Skeletal muscle cell (primary cell): ENCODE measurements at places on chromosomes 11 and 22.

GRCh38 chr22:28424427-28425080 is 255.1 kb downstream of the TTC28 start:
- no peak for DNase-seq

- DNase-seq = no peak
Measured at GRCh38 chr11:62602141-62603071, 741 bp upstream of the MTA2 start.

- DNase-seq = no peak
Measured at GRCh38 chr22:31621507-31622124, 40.4 kb downstream of the PISD start.

DNA sequence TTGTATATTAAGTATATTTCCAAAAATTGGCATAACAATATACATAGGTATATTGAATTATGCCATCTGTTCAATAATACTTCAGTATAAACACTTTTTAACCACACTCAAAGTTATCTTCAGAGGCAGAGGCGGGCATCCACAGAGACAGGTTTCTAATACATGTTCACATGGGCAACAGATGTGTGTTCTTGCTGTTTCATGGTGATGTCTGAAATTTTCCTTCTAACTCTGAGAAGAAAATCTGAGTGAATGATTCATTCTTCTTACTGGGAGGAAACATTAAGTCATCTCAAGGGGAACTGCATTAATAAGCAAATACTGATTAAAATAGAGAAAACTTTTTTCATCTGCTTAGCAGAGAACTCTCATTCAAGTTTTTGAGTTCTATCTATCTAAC is 1074.5 kb downstream of the LRRC4C start:
- DNase-seq = peak; percentile 39

GRCh38 chr11:5593146-5593545 is 3.3 kb upstream of the TRIM6 start:
- DNase-seq = no peak

DNA sequence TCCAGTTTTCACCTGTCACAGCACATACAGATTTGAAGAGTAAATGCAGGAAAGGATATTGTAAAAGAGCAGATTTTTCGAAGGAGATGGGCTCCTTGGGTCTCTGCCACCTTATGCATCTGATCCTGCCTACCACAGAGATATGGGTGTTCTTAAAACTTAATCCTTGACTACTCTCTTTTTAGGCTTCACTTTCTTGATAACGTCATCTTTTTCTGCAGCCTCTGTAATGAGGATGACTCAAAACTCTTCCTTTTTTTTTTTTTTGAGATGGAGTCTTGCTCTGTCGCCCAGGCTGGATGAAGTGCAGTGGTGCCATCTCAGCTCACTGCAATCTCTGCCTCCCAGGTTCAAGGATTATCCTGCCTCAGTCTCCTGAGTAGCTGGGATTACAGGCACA is 7.8 kb downstream of the PRR14L start:
- no peak for DNase-seq

DNA sequence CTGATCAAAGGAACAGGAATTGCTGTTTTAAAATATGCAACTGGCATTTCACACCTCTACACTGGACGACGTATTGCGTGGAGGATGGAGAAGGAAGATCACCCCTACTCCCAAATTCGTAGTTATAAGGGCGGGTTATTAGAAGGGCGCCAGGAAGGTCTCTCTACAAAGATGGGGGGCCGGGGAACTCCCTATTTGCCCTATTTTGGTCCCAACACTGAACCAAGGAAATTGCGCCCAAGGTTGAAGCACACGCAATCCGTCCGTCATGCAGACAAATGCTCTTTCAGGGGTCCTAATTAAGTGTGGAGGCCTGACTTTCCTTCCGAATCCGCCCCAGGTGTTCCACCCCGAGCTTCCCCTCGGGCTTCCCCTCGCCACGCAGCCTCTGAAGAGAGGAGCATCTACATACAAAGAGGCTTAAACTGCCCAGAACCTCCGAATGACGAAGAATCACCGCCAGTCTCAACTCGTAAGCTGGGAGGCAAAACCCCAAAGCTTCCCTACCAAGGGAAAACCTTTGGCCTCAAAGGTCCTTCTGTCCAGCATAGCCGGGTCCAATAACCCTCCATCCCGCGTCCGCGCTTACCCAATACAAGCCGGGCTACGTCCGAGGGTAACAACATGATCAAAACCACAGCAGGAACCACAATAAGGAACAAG is 396 bp downstream of the NPAT start:
- DNase-seq = no peak

DNA sequence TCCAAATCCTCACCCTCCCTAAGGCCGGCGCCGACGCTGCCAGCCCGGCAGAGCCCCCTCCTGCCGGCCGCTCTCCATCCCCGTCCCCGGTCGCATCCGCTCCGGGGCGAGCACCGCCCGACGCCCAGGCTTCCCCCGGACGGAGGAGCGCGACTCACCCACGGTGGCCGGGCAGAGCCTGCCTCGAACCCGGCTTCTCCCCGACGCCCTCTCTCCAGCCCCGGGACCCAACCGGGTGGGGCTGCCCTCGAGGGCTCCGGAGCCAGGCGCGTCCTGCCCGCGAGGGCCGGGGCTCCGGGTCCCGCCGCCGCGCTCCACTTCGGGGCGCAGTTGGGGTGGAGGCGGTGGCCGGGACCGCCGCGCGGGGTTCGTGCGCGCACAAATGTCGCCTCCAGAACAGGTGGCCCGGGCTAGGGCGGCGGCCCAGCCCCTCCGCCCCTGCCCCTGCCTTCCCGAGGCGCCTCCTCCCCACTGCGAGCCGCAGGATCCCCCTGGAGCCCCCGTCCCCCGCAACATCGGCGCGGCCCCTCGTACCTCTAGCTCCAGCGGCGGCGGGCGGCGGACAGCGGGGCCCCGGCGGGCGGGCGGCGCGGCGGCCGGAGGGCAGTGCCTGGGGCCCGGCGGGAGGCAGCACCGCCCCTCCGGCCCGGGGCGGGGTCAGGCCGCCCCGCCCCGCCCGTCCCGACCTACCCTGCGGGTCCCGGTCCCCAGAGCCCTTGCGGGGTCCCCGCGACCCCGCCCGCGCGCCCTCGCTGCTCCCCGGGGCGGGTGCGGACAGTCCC is at the start of gene A4GALT:
TSS of gene A4GALT (minus strand) at position 608 of the 782 bp plus-strand sequence. CDS start 26,919 bp downstream, outside the sequence.
- no peak for DNase-seq

DNA sequence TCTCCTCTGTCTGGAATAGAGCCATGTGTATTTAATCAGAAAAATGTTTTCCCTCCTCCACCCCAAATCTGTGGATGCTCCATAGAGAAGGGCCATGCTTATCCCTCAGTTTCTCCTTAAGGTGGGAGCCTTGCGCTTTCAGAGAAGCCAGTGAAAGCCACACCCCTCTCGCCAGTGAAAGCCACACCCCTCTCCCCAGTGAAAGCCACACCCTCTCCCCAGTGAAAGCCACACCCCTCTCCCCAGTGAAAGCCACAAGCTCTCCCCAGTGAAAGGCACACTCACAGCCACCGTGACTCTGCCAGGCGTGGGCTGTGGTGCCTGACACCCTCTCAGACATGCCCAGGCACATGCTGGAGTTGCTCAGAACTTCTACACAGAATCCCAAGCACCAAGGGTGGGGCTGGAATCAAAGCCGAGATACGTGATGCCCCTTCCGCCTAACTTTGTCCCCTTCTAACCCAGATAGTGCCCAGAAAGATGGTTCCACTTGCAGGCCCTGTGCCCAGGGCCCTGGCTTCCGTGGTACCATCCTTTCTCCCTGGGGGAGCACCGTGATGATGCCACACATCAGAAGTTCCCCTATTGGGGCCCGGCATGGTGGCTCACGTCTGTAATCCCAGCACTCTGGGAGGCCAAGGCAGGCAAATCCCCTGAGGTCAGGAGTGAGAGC is 16.5 kb upstream of the PRR5 start:
- no peak for DNase-seq

DNA sequence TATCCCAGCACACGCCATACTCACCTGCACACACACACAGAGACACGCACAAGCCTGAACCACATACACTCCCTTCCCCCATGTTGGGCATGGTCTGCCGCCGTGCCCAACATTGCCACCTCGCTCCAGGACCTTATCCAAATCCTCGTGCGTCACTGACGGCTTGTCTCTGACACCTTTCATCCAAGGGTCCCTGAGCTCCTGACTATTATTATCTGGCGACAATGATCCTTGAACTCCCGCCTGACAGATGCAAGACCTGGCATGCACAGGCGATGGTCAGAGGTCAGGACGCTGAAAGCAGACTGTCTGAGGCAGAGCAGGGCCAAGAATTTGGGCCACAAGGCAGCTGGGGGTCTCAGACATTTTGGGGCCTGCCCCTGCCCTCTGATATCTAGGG is 4.2 kb downstream of the MB start:
- DNase-seq = no peak

- no peak for DNase-seq
Measured at GRCh38 chr22:34416022-34416860, 496.0 kb upstream of the LARGE1 start.

DNA sequence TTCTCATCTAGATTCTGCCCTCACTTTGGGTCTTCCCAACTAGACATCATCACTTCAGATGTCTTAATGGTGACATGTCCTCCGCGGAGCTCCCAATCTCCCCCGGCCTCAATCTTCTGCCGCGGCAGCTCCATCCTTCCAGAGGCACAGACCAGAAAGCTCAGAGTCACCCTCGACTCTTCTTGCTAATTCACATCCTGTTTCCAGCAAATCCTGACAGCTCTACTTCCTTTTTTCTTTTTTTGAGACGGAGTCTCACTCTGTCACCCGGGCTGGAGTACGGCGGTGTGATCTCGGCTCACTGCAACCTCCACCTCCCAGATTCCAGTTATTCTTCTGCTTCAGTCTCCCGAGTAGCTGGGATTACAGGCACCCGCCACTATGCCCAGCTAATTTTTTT is 54.5 kb downstream of the CACNG2 start:
- DNase-seq = no peak

GRCh38 chr11:4884361-4884760 is 2.7 kb downstream of the OR51T1 start:
- no peak for DNase-seq

DNA sequence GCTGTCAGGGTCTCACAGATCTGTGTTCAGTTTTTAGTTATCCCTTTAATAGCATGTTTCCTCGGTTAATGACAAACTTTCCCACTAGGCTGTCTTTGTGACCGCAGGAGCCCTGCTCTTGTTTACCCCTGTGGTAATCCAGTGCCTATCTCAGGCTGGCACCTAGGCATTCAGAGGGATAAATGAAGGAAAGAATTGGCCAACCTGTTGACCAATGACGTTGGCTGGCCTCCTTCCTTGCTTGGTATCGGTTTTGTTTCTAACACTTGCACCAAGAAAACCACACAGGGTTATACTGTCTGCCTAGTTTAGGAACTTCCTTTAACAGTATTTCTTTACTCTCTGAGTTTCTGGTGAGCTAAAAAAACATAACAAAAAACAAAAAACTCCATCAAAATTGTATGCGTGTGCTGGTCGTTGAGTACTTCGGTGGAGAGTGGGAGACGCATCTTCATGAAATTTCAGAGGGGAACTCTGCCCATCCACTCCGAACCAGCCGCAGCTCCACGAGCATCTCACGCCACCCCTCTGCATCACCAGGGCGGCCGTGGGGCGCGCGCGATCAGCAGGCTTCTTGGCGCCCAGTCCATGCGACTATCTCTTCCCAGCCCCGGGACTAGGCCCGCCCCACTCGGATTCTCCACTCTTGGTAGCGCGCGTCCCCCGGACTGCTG is 563 bp upstream of the ENDOD1 start:
- no peak for DNase-seq

- no peak for DNase-seq
Measured at GRCh38 chr11:119363851-119364590, 17.5 kb downstream of the USP2 start.

GRCh38 chr11:34207487-34208180 is 102.2 kb downstream of the NAT10 start:
- no peak for DNase-seq

DNA sequence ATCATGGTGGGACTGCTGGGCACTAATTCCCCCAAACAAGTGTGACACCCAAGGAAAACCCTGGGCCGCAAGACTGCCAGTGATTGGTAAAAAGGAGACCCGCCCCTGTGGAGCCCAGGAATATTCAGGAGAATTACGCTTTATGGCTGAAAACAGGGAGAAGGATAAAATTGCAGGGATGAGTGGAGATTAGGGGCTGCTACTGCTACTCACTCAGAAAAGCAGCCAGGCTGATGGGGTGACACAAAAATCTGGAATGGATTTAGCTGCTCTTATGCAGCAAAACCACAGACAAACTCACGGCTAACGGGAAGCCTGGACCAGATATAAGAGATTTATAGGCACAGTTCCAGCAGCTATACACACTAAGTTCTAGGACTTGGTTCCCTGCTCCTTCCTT is 4.4 kb upstream of the FBXO3 start:
- peak; percentile 54 for DNase-seq

- peak; percentile 77 for DNase-seq
Measured at GRCh38 chr22:30717331-30717921, 22.8 kb downstream of the OSBP2 start.

- no peak for DNase-seq
Measured at GRCh38 chr11:15124528-15124927, 9.8 kb downstream of the INSC start.
